ENCODE measurements at places on chromosomes 4 and X.

GRCh38 chr4:130646886-130647285, 1550.9 kb downstream of the C4orf33 start:
- DNase-seq: no peak

DNA sequence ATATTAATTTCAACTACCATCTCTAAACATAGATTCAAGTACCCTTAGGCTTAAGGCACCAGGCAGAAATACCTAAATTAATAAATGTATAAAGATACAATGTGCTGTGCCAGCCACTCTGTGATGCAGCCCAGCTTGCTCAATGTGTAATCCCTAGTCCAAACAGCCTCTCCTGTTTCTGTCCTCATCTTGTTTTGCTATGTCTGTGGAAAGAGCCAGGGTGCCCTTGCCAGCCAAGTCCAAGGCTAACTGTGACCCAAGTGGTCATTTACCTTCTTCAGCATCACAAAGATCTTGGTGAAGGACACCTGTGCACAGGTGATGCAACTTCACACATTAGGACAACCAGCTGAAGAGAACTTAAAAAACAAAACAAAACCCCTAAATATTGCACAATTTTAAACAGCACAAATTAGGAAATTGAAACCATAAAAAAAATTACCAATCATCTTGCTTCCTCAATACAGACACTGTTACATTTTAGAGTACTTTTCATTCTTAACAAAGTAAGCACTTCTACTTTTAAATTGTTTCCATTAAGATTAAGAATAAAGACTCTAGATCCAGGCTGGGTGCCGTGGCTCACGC, 89.6 kb downstream of the C4orf51 start:
- DNase-seq: no peak

GRCh38 chrX:132463411-132463810, 25.4 kb downstream of the MBNL3 start:
- no peak for DNase-seq

DNA sequence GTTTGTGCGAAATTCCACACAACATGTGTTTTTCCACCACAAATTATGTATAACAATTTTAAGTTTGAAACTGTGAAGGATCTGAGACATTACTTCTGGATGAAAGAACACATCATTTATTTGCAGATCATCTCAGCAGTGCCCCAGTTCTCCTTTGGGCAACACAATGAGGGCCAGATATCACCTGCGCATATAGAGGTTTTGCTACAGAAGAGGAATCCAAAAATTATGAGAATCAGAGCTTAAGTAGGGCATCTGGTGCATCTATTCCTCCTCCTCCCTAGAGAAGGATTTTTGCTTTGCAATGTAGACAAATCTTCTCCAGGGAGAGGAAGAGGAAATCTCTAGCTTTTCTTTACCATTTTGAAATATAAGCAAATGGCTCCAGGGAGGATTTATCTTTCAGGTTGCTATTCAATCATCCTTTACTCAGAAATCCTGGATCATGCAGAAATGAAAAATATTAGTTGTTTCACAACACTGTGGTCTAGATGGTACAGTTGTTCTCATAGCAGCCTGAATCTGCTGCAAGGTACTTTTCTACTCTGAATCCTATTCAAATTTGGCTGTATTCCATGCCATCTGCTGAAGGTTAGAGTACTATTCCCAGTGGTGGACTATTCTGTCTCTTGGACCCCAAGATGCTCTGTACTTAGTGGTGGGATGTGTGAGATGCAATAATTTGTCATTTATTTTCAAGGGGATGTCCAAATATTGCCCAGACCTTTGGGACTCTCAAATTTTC, 132.1 kb downstream of the SNCA start:
- DNase-seq: no peak

- DNase-seq: no peak
These were observed 40.5 kb upstream of the RELL1 start for GRCh38 chr4:37726666-37727065.

DNA sequence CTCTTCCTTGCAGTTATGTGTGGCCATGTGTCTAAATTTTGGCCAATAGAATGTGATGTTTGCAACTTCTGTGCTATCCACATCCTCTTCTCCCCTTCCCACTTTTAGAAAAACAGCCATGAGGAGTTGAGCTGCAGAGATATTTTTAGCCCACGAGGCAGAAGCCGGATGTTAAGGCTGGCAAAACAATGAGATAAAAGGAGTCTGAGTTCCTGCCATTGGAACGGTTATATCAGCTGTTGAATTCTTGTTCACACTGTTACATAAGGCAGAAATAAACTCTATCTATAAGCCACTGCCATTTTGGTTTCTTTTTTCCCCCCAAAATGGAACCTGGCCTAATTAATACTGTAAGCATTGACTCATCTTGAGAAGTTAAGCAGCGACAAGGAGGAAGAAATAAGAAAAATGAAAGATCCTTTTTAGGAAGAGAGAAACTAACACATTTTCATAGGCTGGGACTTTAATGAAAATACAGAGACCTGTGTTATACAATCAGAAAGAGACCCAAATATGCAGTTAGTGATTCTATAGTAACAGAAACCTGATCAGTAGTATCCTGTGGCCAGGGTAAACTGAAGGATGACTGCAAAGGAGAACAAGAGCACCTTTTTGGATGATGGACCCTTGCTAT, 200.5 kb downstream of the INPP4B start:
- no peak for DNase-seq

All from left renal cortex interstitium (tissue), 4 donors.